HuH-7 (cell line): ENCODE measurements at places on chromosomes 6 and 20.

GRCh38 chr20:63957690-63958441 lies 1.6 kb upstream of the UCKL1 start:
- DNase-seq = no peak

DNA sequence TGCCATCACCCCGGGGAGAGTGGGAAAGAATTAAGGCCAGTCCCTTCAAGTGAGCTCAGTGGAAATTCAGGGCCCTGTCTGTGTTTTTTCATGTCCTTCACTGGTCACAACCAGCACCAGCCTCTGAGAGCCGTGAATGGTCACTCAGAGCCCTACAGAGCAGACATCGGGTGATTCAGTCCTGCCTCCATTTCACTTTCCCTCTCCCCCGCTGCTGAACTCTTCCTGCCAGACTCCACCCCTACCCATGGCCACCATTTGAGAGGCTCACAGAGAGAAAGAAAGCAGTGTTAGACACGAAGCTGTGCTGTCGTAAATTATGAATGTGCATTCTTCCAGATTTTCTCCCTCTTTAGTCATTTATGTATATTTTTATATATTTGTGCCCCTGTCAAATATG lies 5.4 kb downstream of the R3HDML start:
- DNase-seq = no peak

DNA sequence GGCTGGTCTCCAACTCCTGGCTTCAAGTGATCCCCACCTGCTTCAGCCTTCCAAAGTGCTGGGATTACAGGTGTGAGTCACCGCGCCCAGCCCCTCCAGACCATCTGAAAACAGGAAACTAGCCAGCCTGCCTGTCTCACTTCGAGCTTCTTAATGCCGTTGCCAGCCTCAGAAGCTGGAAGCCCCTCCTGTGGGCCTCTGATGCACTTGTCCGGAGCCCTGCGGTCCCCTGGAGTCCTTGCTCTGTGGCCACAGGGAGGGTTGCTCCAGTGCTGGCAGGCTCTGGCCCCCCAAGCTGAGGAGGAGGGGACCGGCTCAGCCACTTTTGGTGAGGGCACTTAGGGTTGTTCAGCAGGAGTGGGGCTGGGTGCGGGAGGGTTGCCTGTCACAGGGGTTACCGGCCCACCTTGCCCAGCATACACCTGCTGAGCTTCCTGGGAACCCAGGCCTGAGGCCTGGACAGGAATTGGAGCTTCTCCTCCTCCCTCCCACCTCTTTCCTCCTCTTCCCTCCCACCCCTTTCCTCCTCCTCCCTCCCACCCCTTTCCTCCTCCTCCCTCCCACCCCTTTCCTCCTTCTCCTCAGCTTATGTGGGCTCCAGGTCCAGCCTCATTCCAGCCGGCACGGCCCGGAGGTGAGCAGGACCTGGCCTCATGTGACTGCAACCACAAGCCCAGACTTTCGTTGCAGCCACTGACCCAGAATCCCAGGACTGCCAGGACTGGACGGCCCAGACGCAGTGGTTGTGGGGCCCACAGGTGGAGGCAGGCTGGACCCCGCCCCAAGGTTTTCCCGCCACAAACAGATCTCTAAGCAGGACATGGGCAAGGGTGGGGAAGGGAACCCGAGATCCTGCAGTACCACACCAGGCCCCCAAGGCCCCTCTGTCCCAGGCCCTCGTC lies 9.4 kb upstream of the BIRC7 start:
- no peak for DNase-seq

DNA sequence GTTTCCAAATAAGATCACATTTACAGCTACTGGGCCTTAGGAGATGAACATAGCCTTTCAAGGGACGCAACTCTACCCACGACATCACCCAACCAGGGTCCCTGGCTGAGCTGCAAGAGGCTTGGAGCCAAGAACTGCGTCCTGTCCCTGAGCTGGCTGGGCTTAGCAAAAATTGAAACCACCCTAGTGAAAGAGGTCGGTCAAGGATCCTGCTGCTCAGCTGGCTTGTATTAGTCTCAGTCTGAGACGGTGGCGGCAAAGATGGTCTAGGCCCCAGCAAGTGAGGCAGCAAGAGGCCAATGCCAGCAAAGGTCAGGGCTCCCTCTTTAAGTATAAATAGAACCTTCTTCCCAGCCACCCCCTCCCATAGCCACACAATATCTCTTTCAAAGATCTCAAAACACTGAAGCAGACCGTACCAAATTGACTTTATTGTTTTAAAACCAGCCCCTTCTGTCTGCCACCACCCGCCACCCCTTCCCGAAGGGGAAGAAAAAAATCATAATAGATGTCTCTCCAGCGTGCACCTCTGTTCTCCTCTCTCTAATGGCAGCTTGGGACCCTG lies 140.5 kb downstream of the EYA2 start:
- no peak for DNase-seq

DNA sequence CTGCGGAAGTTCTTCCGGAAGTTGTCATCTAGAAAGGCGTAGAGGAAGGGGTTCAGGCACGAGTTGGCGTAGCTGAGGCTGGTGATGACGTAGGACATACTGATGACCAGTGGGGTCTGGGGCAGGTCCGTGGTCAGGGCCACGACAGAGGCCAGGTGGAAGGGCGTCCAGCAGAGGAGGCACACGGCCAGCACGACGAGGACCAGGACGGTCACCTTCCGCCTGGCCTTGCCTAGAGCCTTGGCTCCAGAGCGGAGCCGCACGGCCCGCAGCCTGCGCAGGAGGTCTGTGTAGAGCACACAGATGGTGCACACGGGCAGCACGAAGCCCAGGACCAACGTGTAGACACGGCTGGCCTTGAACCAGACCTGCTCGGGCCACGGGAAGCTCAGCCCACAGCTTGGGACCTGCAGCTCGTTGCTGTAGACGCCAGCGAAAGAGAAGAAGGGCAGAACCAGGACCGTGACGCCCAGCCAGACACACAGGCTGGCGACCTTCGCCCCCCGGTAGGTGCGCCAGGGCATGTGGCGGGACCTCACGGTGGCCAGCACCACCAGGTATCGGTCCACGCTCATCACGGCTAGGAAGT lies 1.4 kb downstream of the NPBWR2 start:
- no peak for DNase-seq

GRCh38 chr20:17898548-17898994 lies 70.0 kb downstream of the SNX5 start:
- peak; percentile 86 for DNase-seq
